ENCODE measurements at places on chromosomes 16 and 17.
A peak's percentile ranks its signal among the peaks of the same experiment; 100 is the strongest.

GRCh38 chr17:35498448-35499178, 38.9 kb downstream of the SLFN12L start:
- no peak for DNase-seq

GRCh38 chr16:59683709-59684108, 949.6 kb upstream of the GOT2 start:
- no peak for DNase-seq

- DNase-seq, result no peak
Measured at GRCh38 chr17:34726536-34727384, 147.4 kb downstream of the TMEM132E start.

- DNase-seq, result no peak
Measured at GRCh38 chr16:74623839-74624235, 16.9 kb upstream of the GLG1 start.

GRCh38 chr17:76772842-76773525, 35.1 kb downstream of the MFSD11 start:
- peak; percentile 51 for DNase-seq

GRCh38 chr17:76546556-76547182, 6.8 kb downstream of the PRCD start:
- no peak for DNase-seq

DNA sequence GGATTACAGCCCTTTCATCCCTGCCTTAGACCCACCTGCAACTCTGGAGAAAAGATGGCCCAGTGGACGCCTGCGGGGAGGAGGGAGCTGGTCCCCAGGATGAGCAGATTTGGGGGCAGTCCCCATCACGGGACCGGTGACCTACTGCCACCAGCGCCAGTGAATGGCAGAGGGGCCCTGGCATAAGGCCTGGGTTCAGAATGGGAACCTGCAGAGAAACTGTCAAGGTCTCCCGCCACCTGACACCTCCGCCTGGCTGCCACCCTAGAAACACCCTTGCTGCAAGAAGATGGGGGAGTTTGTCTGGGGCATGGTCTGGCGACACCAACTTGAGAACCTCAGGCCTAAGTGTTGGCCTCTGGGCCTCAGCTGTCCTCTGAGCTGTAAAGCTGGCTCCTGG, 335.7 kb downstream of the SEC14L1 start:
- no peak for DNase-seq

- DNase-seq, result no peak
Measured at GRCh38 chr16:603933-604332, 14.1 kb downstream of the RAB40C start.

- no peak for DNase-seq
Measured at GRCh38 chr17:2701161-2701995, 10.2 kb downstream of the CLUH start.

DNA sequence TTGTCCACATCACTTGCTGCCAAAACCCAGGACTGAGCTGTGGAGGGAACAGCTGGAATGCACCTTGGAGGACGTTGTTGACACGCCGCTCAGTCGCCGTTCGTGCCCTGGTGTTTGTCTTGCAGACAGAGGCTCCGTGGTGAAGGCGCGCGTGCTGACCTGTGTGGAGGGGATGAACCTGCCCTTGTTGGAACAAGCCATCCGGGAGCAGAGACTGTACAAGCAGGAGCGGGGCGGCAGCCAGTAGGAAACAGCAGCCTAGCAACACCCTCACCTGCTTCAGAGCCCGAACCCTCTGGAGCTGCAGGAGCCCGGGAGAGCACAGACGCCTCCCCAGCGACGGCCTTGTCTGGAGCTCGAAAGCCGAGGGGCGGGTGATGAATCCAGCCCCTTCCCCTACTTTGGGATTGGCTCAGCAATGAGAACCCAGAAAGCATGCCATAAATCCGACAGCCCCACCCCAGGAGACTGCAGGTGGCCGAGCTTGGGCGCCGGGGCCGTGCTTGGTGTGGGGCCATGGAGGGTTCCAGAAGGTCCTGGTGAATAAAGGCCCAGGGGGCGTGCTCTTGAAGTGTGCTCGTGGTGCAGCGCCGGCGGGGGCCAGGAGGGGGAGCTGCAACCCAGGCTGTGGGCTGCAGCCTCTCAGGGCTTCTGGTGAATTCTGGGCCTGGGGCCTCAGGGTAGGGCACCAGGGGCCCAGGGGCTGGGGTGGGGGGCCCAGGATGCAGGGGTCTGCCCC, 470 bp upstream of the CDK3 start:
- DNase-seq, result peak; percentile 70

DNA sequence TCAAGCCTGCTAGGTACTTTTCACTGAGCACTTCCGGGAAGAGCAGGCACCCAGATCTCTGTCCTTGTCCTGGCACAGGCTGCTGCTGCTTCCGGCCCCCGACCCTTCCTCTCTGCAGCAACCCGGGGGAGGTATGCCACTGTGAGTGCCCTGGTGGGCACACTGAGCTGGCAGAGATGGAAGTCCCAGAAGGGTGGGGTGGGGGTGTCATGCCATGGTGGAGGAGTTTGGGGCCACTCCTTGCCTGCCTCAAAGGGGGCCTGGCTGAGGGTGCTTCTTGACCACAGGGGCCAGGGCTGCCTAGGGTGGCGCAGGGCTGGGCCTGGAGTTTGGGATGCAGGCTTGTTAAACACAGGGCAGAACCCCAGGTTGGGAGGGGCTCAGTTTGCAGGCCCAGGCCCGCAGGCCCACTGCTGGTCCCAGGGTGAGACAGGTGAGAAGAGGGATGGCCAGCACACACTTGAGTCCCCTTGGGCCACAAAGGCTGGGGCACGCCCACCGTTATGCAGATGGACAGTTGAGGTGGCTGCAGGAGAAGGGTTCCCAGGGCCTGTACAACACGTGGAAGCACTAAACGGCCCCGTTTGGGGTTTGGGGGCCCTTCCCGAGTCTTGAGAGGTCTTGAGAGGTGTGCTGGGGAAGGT, 8.7 kb downstream of the TMEM235 start:
- DNase-seq, result no peak

GRCh38 chr16:53085369-53085843, 30.6 kb downstream of the CHD9 start:
- DNase-seq, result no peak

GRCh38 chr17:8365143-8365542, 11.4 kb downstream of the KRABD2 start:
- no peak for DNase-seq

- no peak for DNase-seq
Measured at GRCh38 chr17:7903154-7904103, 12.7 kb downstream of the RNF227 start.

- no peak for DNase-seq
Measured at GRCh38 chr17:63035695-63036094, 69.7 kb downstream of the TANC2 start.

DNA sequence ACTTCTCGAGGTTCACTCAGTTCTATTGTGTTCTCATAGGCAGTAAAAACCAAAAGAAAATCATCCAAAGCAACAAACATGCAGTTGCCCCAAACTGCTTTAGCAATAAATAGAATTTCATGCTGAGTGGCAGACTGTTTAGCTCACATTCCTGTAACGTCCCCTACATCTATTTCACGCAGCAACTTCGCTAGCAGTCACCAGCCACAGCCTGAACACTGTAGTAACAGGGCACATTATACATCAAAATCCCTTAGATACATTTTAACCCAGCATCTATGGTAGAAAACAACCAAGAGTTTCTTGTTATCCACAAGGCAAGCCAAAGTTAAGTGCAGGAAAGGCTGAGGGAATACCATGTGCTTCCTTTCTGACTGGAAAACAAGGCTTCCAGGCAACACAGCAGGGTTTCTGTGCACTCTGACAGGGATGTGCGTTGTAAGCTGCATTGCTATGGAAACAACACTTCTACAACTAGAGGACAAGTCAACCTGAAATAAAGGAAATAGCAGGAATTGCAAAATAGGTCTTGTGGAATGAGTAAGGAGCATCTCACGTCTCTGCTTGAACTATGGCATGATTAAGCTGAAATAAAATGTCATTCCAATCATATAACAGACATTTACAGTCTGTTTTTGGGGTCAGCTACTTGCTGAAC, 55.4 kb downstream of the CFDP1 start:
- peak; percentile 15 for DNase-seq

DNA sequence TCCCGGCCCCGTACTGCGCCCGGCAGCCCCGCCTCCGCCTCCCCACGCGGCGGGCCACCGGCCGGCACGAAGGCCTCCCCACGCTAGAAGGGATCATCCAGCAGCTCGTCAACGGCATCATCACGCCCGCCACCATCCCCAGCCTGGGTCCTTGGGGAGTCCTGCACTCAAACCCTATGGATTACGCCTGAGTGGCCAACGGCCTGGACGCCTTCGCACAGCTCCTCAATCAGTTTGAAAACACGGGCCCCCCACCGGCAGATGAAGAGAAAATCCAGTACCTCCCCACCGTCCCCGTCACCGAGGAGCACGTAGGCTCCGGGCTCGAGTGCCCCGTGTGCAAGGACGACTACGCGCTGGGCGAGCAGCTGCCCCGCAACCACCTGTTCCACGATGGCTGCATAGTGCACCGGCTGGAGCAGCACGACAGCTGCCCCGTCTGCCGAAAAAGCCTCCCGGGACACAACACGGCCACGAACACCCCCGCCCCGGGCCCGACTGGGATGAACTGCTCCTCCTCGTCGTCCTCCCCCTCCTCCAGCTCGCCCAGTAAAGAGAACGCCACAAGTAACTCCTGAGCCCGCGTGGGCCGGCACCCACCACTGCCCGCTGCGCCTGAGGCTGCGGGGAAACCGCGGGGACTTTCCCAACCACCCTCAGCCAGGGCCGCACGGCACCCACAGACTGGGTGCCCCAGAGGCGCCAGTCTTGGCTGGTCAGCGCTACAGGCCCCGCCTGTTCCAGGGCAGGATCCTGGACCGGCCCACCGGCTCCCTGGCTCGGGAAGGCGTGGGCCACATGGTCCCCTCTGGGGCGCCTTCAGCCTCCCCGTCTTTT, 39.0 kb upstream of the AKAP1 start:
- peak; percentile 51 for DNase-seq

DNA sequence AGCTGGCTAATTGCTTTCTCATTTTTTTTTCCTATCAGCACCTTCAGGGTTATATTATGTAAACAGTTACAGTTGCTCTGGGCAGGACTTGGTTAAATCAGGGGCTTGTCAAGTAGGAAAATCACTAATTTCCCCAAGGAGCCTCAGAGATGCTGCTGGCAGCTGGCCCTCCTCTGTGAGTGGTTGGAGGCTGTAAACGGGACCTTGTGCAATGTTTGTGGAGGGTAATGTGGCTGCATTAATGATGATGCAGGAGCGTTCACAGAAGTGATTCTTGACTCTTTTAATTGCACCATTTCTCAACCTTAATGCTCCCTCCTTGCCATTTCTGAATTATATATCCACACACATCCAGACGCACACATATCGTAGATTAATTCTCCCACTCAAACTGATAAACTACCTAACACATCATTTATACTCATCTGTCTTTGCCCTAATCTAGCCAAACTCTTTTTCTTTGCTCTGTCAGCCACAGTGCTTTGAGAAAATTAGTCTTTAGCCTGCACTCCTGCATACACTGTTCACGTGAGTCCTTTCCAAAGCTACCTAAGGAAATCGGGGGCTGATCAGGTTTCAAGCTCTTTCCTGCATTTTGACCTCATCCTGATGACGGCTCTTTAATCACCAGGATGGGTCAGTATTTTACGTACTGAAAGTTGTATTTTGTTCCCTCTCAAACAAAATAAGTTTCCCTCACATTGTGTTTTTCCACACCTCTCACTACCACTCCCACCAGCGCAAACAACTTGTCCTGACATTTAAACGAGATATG, 154.4 kb upstream of the PIRT start:
- DNase-seq, result no peak

GRCh38 chr16:10154389-10154788, 27.8 kb downstream of the GRIN2A start:
- DNase-seq, result no peak

DNA sequence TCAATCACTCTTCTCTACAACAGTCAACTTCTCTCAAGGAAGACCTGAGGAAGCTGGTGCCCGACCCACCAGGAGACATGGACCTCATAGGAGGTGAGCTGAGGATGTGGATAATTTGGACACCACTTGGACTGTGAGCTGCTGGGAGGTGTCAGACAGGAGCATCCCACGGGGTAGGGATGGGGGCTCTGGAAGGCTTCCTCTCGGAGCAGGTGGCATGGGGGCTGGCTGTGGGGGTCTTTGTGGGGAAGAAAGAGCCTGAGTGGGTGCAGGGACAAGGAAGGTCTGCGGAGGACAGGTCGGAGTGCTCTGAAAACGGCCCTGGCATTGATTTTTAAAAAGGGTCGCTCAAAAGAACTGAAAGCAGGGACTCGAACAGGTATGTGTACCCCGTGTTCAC, 64.0 kb downstream of the TBC1D16 start:
- no peak for DNase-seq

GRCh38 chr17:44400226-44400847, 10.9 kb upstream of the ITGA2B start:
- peak; percentile 15 for DNase-seq

Data from activated CD4-positive, alpha-beta T cell treated with anti-CD3 and anti-CD28 coated beads, Interleukin-10, Interleukin-2, amounts not matched to agents 100 ng/mL and 50 ng/mL, durations not matched to agents 16 hours and 8 hours (primary cell).